ENCODE measurements at places on chromosomes 16 and 17.

- DNase-seq = no peak
These were observed 7.9 kb upstream of the SLFN14 start for GRCh38 chr17:35568561-35568960.

- DNase-seq = peak; percentile 39
These were observed 67.4 kb downstream of the SIAH1 start for GRCh38 chr16:48317614-48318315.

DNA sequence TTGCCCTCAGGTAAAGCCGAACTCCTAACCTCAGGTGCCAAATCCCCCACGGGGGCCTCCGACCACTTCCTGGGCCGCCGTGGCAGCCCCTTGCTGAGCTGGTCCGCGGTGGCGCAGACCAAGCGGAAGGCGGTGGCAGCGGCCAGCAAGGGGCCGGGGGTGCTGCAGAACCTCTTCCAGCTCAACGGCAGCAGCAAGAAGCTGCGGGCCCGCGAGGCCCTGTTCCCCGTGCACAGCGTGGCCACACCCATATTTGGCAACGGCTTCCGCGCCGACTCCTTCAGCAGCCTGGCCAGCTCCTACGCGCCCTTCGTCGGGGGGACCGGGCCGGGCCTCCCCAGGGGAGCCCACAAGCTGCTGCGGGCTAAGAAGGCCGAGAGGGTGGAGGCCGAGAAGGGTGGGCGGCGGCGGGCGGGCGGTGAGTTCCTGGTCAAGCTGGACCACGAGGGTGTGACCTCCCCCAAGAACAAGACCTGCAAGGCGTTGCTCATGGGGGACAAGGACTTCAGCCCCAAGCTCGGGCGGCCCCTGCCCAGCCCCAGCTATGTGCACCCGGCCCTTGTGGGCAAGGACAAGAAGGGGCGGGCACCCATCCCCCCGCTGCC lies 51.6 kb downstream of the ACTG1 start:
- DNase-seq = no peak

- DNase-seq = no peak
These were observed 740.9 kb downstream of the CDH8 start for GRCh38 chr16:61295311-61295710.

- no peak for DNase-seq
These were observed 11.1 kb upstream of the ATP2C2 start for GRCh38 chr16:84357191-84357651.

DNA sequence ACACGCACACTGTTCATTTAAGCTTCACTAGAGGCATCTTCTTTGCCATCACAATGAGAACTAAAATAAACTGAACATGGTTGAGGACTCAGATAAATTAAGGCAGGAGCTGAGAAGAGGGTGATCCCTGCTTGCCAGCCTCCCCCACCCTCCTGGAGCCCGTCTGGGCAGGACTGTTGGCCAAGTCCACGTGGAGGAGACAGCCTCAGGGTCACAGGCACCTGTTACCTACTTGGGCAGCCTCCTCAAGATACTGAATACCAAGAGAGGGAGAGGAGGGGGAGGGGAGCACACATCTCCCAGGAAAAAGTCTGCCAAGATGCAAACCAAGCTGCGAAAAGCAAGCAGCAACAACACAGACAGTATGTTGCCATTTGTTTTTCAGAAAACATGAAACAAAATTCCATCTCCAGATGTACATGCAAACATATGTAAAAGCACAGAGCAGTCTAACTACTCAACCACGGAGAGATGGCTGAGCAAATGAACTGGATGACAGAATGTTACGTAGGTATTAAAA lies 67.4 kb downstream of the SLC39A11 start:
- no peak for DNase-seq

DNA sequence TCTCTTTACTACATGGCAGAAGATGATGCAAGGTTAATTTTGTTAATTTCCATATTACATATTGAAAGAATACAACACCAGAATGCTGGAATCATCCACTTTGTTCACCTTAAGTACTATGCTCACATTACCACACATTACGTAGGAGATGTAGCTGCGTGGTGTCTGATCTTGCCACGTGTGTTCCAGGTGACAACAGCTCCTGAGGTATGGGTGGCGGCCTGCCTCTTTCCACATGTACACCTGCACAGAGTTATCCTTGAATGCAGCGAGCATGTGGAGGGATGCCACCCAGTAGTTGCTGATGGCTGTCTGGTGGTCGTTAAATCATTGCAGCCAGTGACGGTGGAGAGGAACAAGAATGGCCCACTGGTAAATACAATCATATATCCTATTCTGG lies 740.5 kb upstream of the EEF2KMT start:
- DNase-seq = no peak

GRCh38 chr17:65553009-65553645 lies 8.3 kb downstream of the AXIN2 start:
- no peak for DNase-seq

- DNase-seq = peak; percentile 64
These were observed 57.8 kb downstream of the LMF1 start for GRCh38 chr16:912684-913613.

GRCh38 chr16:81544700-81545271 lies 100.2 kb downstream of the CMIP start:
- no peak for DNase-seq

DNA sequence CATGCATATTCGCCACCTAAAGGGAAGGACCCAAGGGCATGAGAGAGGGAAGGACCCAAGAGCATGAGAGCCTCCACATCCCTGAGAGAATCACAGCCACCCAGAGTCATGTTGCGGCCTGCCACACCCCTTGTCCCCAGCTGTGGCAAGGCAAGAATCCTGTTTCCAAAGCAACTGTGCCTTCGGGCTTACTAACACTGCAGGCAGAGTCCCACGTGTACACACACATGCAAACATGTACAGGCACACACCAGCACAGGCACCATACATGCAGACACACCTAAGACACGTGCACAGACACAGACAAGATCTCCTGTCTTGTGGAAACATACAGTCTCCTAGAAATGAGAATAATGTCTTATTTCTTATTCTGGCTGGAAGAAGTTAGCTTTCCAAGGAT lies 92.4 kb upstream of the CDYL2 start:
- DNase-seq = no peak

- peak; percentile 43 for DNase-seq
These were observed 878 bp downstream of the TAOK1 start for GRCh38 chr17:29390851-29391631.

- no peak for DNase-seq
These were observed 156.5 kb downstream of the FOXL1 start for GRCh38 chr16:86734543-86735460.

DNA sequence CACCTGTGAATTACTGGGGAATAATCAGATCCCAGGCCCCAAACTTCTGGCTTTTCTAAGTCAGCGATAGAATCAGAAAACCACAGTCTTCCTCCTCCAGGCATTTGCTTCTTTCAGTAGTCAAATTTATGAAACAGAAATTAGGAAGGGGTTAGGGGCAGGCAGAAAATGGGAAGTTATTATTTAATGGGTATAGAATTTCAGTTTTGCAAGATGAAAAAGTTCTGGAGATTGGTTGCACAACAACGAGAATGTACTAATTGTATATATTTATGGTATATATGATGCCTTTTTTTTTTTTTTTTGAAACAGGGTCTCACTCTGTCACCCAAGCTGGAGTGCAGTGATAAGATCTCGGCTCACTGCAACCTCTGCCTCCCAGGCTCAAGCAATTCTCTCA lies 23.5 kb downstream of the ORC6 start:
- no peak for DNase-seq

- DNase-seq = no peak
These were observed 68.8 kb upstream of the HSBP1 start for GRCh38 chr16:83738923-83739503.

DNA sequence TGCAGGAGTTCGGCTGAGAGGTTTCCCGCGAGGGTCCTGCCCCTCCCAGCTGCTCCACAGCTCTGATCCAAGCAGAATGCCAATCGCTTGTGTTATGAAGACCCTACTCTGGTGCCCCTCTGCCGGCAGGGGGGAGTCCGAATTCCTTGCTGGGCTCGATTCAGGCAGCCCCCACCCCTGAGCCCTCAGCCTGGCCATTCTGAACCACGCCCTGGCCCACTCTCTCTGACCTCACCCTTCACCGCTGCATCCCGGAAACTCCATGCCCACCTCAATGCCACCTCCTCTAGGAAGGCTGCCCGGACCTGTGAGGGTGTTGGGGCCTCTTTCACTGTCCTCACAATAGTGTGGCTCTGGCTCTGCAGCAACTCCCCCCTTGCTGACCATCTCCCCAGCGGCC lies 7.9 kb upstream of the UBE2I start:
- no peak for DNase-seq

DNA sequence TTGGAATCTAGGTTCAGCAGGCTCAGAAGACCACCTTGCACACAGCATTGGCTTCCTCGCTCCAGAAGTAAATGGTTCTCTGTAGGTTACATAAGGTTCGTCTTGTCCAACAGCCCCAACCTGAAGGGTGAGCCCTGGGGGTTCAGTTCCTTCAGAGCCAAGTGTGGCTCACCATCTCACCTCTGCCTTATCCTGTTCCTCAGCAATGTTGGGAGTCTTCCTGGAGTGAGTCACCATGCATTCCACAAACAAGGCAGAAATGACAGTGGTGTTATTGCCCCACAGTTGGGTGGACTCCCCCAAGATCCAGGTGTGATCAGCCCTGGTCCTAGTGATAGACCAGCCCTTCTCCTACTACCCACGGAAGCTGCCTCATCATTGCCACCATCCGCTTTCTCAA lies 26.8 kb upstream of the SMPD3 start:
- DNase-seq = no peak

- no peak for DNase-seq
These were observed 11.9 kb downstream of the CDH15 start for GRCh38 chr16:89183463-89183862.

GRCh38 chr17:80981062-80981902 lies 10.4 kb upstream of the CHMP6 start:
- peak; percentile 44 for DNase-seq

DNA sequence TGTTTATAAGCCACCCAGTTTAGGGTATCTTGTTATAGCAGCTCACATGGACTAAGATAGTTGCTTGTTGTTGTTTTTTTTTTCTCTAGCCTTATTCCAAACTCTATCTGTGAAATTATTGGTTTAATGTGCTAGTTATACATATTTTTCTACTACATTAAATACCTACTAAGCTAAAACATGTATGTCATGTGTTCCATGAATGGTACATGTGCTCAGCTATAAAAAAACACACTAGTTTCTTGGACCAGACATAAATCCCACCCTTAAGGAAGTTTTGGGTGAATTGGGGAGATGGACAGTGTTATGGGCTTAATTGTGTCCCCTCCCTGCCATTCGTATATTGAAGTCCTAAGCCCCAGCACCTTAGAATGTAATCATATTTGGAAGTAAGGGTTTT lies 19.8 kb downstream of the ITPRIPL2 start:
- DNase-seq = no peak

DNA sequence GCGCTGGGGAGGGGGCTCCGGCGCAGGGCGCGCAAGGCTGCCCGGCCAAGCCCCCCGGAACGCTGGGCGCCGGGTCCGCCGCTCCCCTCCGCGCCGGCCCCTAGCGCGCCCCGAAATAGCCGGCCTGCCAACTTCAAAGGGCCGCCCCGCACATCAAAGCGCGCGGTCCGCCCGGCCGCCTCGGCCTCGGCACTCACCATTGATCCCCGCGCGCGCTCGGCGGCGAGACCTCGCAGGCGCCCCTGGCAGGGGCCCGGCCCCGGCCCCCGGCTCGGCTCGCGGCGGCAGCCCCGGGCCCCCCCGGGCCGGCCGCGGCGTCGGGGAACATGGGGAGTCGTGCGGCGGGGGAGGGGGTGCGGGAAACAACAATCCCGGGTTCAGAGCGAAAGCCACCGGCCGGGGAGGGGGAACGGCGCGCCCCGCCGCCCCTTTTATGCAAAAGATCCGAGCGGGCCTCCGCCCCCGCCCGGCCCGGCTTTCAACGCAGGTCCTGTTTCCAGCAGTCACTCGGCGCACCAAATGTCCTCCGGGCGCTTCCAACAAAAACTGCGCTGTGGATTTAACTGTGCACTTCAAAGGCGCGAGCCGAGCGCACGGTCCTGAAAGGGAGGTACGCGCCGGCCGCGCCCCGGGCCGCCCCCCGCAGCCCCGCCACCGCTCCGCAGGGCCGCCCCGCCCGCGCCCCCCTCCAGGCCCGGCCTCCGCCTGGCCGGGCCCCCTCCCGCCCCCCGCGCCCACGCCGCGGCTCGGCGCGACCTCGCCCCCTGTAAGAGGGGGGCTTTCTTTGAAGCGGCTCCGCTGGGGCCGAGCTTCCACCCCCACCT lies 608 bp downstream of the AXIN2 start:
- DNase-seq = peak; percentile 92

DNA sequence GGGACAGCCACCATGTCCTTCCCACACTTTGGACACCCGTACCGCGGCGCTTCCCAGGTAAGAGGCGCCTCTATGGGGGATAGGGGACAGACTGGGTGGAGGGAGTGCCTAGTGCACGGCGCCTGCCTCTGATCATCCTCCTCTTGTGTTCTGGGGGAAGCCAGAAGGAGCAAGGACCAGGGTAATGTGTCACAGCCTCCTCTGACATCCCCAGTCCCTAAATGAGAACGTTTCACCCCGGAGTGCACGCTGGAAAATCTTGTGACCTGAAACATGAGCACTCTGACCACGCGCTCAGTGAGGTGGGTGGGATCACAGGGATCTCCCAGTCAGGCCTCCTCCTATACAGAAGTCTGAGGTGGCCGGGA lies 1.1 kb downstream of the IRX6 start:
- DNase-seq = no peak
